ENCODE measurements at places on chromosomes 5 and 9.

DNA sequence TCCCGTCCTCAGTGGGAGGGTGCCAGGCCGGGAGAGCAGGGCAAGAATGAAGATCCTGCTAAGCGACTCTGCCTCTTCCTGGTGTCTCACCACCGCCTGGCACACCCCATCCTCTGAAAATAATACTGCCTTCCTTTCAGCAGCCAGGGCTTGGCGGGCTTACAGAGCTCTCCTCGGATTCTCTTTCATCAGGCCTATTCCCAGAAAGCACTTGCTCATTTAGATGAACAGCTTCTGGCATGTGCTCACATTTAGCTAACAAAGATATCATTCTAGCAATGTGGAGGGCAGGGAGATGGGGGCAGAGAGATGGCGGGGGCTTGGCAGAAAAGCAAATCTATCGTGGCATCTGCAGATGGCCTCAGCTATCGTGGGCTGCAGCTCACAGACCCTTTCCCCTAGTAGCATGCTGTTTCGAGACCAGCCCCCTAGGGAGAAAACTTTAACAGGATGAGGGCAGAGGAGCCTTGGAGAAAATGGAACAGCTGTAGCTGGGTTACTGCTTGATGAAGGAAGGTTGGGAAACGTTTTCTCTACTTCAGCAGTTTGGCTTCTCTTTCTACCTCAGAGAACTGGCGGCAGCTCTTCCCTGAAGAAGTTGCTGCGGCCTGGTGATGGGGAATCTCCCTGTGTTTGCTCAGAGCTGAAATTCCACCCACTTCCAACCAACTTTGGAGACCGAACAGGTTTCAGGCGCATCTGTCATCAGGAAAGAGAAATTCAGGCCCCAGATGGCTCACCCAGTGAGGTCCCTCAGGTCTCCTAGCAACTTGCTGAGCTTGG is 102.1 kb downstream of the TMEM174 start:
- no peak for DNase-seq

DNA sequence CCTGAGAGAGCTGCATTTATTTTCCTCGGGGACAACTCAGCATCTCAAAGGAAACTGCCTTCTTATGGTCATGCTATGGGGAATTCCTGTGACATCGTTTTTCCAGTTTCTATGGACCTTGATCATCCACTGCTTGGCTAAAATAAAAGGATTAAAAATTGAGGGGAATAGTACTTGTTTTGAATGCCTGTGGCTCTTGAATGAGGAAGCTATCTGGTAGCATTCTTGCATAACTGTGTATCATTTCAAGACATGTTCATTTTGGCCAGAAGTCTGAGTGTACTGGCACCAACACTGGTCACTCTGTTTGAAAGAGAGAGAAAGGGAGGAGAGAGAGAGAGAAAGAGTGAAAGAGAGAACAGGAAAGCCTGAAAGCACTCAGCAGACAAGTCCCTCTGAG is 116.7 kb downstream of the DOCK2 start:
- DNase-seq = no peak

DNA sequence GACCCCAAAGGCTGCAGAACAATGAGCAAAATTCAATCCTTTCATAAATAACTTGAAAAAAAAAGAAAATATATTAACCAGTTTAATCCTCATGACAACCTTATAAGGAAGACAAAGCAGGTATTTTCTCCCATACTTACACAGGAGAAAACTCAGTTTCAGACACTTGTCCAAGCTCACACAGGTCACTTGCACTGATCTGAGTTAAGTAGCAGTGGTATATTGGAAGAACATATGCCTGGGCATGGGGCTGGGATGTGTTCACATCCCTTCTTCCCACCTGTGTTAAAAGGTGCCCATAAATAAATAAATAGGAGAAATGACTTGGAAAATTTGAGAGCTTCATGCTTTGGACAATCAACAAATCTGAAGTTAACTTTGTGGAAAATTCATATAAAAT is 63.5 kb upstream of the SELENOP start:
- no peak for DNase-seq

GRCh38 chr5:109351988-109352864 is 57.5 kb downstream of the PJA2 start:
- no peak for DNase-seq

DNA sequence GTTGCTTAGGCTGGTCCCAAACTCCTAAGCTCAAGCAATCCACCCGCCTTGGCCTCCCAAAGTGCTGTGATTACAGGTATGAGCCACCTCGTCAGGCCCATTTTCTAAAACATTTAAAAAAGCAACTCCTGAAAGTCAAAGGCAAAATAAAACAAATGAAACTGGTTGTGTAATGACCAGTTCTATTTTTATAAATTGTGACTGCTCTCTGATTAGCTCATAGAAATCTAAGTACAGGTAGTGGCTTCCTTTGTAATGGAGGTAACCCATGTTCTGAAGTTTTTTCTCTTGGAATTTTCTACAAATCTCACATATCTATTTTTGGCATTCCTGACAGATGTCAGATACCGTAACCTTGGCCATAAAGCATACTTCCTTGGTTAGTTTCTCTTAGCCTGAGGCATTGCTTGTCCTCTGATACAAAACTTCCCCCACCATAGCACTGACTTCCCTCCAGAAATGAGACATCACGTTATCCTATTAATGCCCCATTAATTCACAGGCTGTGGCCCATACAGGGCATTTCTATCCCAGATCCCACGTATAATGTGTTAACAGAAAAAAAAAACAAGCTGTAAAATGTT is 14.1 kb upstream of the AK3 start:
- DNase-seq = peak; percentile 20

- no peak for DNase-seq
Observed at GRCh38 chr5:120400356-120400755, 63.7 kb upstream of the PRR16 start.

DNA sequence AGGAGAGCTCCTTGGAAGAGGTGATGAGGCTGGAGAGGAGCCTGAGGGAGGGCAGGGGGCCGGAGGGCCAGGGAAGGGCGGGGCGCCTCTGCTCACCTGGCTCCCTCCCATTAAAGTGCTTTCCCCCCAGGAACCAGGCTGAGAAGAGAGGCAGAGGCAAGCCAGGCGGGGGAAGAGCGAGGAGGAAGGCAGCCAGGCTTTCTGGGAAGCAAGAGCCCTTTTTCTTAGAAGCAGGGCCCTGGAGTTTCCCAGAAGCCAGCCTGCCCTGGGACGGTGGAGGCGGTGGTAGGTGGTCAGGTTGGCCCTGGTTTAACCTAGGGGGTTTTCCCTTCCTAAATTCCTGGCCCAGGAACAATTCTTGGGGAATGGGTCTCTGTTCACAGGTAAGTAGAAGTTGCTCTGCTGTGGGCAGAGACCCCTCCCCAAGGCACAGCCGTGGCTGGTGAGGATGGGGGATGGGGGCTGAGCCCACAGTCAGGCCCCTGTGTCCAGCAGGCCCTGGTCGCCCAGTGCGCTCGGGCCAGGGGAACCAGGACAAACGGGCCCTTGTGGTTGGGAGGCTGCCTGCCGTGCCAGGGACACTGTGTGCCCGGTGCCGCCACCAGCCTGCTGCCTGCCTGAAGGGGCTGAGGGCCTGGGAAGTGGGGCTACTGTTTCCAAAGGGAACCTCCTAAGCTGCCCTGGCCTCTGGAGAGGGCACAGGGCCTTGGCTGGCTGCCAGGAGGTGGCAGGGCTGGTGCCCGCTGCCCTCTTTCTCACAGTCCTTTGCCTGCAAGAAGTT is 16.6 kb upstream of the RALGDS start:
- no peak for DNase-seq

DNA sequence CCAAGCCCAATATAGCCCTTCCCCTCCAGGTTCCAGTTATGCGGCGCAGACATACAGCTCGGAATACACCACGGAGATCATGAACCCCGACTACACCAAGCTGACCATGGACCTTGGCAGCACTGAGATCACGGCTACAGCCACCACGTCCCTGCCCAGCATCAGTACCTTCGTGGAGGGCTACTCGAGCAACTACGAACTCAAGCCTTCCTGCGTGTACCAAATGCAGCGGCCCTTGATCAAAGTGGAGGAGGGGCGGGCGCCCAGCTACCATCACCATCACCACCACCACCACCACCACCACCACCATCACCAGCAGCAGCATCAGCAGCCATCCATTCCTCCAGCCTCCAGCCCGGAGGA is 6.3 kb downstream of the NR4A3 start:
- DNase-seq = no peak

DNA sequence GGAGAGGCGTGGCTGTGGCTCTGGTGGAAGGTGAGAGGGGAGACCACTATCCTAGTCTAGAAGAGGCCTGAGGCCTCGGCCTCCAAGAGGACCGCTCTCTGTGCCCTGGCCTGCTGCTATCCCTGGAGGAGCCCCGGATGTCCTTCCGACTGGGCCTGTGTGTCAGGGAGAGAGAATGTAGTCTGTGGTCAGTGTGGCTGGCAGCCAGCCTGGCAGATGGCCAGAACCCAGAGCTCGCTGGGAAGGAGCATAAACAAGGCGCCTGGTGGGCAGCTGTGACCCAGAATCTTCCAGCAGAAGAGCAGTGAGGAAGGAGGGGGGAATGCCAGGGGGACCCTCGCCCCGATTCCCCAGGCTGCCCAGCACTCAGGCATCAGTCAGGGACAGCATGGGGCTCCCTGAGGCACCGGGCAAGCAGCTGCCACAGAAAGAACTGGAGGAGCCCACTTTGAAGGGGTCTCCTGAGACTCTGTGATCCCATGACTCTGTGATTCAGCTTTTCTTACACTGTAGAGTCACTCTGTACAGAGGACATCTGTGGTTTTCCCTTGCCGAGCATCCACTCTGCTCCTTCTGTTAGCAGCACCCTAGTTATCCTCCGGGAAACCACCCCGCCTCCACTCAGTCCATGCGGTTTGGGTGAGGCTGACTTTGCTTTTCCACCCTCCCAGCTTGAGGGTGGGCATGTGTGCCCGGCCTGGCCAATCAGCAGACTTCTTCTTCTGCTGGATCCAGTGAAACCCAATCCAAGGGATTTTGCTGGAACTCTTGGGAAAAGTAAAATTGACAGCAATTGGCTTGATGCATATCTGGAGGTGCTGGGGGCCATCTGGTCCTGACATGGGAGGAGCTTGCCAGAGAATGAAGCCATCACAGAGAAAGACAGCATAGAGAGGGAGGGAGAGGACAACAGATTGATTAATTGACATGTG is 46.2 kb upstream of the PWWP2A start:
- no peak for DNase-seq

GRCh38 chr5:173477345-173478040 is 139.0 kb downstream of the BOD1 start:
- DNase-seq = no peak

DNA sequence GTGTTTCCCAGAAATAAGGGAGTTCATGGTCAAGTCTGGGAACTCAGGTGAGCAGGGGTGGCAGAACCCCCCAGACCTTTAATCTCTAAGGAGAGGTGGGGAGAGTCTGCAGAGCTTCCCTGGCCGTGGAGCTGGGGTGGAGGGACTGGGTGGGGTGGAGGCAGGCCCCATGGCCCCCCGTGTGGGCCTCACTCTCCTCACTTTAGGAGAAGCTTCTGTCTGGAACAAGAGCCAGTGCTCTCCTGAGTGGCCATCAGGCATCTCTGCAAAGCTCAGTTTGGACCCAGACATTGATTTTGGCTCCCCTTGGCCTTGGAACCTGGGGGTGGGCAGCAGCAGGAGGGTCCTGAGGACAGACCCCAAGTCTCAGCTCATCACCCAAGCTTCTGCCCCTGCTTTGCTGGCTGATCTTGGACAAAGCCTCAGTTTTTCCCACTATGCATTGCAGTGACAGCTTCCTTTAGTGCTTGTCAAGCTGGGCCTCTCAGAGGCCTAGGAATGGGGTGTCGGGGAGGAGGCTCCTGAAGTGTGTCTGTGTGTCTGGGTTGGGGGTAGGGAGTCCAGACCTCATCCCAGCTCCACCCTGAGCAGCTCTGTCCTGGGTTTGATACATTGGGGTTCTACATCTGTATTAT is 3.5 kb upstream of the GBGT1 start:
- DNase-seq = peak; percentile 6

DNA sequence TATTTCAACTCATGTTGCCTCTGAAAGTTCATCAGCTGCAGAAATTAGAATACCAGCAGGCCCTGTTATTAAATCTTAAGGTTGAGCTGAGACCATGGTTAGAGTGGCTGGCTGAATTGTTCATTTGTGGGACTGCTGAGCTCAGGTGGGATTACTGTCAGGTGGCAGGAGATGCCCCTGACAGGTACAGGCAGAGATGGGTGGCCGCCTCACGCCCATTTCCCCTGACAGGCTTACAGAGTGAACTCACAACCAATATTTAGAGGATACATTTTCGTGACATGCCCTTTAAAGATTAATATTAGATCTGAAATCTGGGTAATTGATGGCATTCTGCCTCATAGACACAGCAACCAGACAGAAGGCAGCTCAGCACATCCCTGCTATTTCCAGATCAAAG is 136.0 kb downstream of the MVB12B start:
- DNase-seq = no peak

DNA sequence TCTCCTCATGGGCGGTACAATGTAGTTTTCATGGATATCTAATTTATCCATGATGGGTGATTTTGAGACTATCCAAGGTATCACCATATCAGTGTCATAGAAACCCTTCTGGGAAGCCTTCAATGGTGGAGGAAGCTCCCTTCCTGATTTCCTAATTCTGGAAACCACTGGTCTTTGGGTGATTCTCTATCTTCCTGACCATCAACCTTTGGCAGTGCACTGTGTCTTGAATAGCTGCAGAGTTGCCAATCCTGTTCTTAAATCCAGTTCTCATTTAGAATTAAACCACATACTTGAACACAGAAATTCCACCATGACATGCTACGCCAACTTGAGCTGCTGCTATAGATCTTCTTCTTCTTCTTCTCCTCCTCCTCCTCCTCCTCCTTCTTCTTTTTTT is 161.7 kb upstream of the KLF9 start:
- no peak for DNase-seq
